ENCODE measurements at places on chromosomes 2 and 18.
A peak's percentile ranks its signal among the peaks of the same experiment; 100 is the strongest.

GRCh38 chr2:151560289-151560688, 150.6 kb downstream of the RIF1 start:
- DNase-seq = no peak

DNA sequence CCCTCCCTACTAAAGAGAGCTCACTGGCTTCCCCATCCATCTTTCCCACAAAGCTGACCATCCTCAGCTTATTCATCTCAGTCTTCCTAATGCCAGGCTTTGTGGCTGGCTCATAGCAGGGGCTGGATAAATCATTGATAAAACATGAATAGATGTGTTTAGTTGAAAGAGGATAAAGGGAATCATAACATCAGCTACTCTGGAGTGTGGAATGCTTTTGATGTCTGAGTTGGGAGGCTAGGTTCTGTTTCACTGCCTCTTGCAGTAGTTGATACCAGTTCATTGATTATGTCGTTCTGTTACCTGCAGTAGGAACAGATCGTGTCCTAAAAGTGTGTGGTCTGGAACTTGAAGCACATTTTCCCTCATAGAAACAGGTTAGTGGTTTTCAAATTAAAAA, 66.3 kb upstream of the HK2 start:
- no peak for DNase-seq

- no peak for DNase-seq
Measured at GRCh38 chr18:681985-682384, 24.5 kb downstream of the TYMS start.

- no peak for DNase-seq
Measured at GRCh38 chr2:51344886-51345285, 313.0 kb upstream of the NRXN1 start.

GRCh38 chr2:240784629-240785423, 35.2 kb downstream of the KIF1A start:
- no peak for DNase-seq

- no peak for DNase-seq
Measured at GRCh38 chr2:159616286-159616701, at the start of gene BAZ2B. Gene BAZ2B (minus strand): TSS chr2:159616548. CDS start chr2:159478719, 137,829 bp downstream.

DNA sequence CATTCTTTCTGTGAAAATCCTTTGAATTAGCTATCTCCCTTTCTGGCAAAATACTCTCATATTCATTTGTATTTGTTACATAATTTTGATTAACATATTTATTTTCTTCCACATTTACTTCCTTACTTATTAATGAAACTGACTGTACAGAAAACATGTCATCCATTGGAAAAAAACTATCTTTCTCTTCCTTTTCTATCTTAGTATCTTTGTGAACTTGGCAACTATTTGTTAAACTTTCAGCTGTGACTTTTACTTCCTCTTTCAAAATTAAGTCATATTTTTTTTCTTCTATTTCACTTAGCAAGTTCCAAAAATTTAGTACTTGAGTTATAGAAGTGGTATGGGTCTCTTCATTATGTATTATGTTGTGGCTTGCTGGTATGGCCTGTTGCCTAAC, 2.6 kb downstream of the RAD51AP2 start:
- no peak for DNase-seq

DNA sequence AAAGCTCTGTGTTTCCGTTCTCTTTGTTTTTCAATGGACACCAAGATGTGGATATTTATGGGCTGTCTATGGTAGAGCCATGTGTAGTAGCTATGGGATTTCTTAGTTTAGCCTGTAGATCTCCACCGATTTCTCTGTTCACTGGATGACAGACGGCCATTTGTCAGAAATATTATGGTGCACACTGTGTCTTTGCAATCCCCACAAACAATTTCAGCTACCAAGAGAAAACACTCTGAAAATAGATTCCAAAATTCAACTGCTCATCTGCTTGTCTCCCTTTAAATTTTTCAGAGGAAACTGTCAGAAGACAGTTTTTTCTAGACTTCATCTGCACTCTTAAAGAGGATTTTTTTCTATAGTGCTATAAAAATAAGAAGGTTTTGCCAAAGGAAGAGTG, 166.8 kb downstream of the CD226 start:
- DNase-seq = no peak

- no peak for DNase-seq
Measured at GRCh38 chr2:241437179-241437578, 71.2 kb downstream of the STK25 start.

GRCh38 chr18:9387891-9388290, 53.3 kb downstream of the TWSG1 start:
- no peak for DNase-seq

GRCh38 chr18:76660571-76661192, 161.7 kb upstream of the ZNF236 start:
- no peak for DNase-seq

- DNase-seq = no peak
Measured at GRCh38 chr18:49855711-49856415, 42.5 kb upstream of the ACAA2 start.

DNA sequence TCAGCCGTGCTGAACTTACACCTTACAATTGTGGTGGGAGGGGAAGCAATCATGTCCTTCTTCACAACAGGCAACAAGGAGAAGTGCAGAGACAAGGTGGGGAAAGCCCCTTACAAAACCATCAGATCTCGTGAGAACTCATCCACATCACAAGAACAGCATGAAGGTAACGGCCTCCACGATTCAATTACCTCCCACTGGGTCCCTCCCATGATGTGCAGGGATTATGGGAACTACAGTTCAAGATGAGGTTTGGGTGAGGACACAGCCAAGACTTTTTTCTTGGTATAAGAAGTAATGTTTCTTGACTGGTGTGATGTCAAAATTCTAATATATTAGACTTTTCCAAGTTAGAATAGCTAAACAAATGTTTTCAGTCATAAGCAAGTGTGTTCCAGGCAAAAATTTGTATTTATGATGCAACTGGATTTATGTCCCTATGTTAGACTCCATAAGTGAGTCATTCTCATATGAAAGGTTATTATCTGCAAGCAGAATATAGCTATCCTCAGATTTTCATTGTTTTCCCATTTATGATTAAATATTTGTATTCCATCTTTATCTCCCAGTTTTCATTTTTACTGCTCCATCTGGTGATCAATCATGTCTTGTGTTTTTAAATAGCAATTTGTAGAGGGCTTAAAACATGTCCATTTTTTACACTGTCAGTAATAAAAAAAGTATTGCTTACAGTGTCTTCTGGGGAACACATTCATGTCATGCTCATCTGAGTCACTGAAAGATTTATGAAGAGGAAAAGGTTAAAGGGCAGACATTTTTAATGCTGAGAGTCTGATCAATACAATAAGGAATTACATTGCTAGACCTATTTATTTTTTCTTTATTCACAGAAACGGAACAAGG, 995.2 kb upstream of the CDH2 start:
- no peak for DNase-seq

GRCh38 chr18:79523736-79524180, 128.0 kb downstream of the NFATC1 start:
- DNase-seq = peak; percentile 62

GRCh38 chr2:24978661-24979060, 6.9 kb upstream of the DNAJC27 start:
- no peak for DNase-seq

DNA sequence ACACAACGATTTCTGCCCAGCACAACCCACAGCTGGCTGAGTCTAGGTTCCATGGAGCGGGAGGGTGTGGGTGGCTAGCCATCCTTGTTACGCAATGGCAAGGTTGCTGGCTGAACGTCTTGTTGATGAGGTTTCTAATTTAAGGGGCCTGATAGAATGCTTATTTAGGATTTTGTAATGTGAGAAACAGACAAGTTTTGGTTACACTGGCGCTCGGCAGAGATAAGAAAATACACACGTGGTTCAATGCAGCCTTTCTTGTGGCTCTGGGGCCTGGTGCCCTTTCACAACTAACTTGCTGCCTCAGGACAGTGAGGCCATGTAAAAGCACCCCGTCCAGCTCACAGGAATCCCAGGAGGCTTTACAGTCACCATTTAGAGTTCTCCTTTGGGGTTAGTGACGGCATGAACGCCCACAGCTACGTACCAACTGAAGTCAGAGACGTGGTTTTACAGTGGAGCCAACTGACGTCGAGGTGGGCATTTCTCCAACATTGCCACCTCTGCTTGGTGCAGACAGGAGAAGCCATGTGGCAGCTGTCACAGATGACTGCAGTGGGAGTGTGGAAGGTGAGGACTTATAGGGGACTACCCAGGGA, 29.7 kb upstream of the PIEZO2 start:
- DNase-seq = no peak

- no peak for DNase-seq
Measured at GRCh38 chr2:45141883-45142866, 132.9 kb upstream of the SIX2 start.

DNA sequence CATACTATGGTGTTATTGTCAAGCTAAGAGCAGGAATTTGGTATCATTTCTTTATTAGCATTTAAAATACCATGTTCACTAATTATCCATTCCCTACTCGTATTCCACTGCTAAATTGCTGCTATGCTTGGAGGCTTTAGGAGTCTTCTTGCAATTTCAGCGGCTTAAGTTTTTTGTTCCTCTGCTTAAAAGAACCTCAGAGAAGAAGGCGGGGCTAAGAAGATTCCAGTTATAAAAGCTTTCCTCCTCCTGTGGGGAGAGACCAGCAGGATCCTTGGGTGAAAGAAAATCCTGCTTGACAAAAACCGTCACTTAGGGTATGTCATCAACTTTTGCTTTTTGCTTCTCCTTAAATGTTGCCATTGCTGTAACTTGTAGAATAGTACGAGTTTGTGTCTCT, at the start of gene TRPM8:
Gene TRPM8, plus strand, starts transcription at position 258 of the 400 bp plus-strand sequence. CDS start 9,165 bp downstream, outside the sequence.
- DNase-seq = no peak

- no peak for DNase-seq
Measured at GRCh38 chr2:45699032-45699658, 47.7 kb downstream of the PRKCE start.

DNA sequence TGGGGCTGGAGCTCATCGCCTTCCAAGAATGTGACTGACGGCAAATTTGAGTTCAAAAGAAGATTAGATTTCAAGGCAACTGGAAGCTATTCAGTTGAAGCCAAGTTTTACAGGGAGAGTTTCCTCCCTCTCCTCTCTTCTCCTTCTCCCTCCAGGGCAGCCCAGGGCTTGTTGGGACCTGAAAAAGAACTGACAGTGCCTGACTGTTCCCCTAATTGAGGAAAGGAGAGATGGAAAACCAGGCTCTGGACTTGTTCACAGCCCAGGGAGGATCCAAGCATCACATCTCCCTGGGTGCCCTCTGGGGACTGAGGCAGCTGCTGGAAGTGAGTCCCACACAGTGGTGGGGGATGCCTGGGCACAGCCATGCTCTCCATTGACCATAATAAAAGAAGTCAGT, 88.1 kb downstream of the THNSL2 start:
- DNase-seq = no peak

DNA sequence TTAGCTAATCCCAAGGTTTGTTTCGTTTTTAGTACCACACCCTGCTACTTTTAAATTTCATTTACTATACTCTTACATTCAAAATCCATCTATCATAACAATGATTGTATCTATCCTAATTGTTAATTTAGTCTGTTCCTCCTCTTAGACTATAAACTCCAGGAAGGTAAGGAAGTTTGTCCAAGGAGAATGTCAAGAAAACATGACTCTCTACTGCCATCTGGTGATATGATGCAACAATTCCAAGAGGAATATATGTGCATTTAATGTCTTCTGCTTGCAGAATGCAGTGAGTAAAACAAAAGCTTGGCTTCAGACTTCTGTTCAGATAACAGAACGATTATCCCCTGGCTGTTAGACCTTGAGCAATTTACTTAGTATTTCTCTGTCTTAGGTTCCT, 1267.1 kb downstream of the LRP1B start:
- DNase-seq = no peak

GRCh38 chr2:206718296-206718695, at the start of gene DYTN:
Gene DYTN (minus strand): TSS chr2:206718396. CDS start chr2:206718279, 117 bp downstream.
- no peak for DNase-seq

GRCh38 chr2:138086576-138086975, 122.3 kb downstream of the HNMT start:
- no peak for DNase-seq

GRCh38 chr2:230828272-230828961, 36.3 kb upstream of the ITM2C start:
- DNase-seq = peak; percentile 44

- no peak for DNase-seq
Measured at GRCh38 chr2:26986576-26986975, 16.1 kb downstream of the MAPRE3 start.

GRCh38 chr2:43399515-43400264, 173.3 kb upstream of the ZFP36L2 start:
- no peak for DNase-seq

GRCh38 chr2:1136067-1136466, 185.4 kb downstream of the SNTG2 start:
- no peak for DNase-seq

DNA sequence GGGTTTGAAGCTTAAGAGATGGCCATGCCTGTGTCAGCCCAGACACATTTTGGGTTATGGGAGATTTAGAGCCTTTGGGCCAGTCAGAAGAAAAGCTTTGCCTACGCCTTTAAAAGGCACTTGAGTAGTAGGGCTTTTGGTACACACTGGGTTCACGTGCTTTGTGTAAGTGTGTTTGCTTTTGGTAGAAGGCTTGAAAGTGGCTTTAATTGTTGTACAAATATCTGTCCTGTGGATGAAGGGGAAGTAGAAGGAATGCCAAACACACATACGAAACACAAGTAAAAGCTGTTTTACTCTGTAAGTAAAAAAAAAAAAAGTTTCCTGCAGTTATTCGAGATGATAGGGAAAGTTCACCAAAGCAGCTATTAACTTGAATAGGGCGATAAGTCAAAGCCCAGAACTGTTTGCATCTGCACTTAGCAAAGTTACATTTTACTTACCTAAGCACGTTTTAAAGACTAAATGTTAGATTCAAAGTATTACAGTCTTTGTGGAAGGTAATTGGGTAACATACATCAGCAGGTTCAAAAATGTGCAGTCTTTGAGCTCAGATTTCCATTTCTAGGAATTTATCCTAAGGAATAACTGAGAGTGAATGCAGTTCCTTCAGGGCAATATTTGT, 75.4 kb downstream of the STK25 start:
- DNase-seq = no peak

GRCh38 chr18:58386780-58387179, 242.1 kb downstream of the ALPK2 start:
- DNase-seq = no peak

- no peak for DNase-seq
Measured at GRCh38 chr2:18104595-18105224, 226.2 kb downstream of the KCNS3 start.

DNA sequence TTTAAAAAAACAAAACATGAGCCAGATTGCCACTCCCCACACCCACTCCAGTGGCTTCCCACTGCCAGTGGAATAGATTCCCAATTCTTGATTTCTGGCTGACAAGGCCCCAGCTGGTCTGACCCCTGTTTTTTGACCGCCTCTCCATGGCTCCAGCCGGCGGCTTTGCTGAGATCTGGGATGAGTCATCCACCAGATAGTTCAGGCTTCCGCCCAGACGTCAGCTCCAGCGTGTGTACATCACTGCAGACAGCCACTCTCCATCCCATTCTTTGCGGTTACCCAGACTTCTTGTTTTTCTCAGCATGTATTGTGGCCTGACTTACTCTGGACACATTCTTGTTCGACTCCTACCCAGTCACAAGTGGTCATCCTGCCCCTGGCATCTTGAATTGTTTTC, 227.9 kb downstream of the GBX2 start:
- DNase-seq = no peak

All from stimulated activated CD4-positive, alpha-beta T cell treated with anti-CD3 and anti-CD28 coated beads, TNF-alpha, amount 100 ng/mL, for 24 hours (primary cell).